ENCODE measurements at places on chromosomes 4 and X. TPM values are rescaled to one million over a fixed set of nuclear protein-coding genes. Genes with fewer than 3 reads are reported as not detected.

TKTL1 gene
- total RNA-seq, result 14.0 TPM

RASGEF1B gene
- 3.3 TPM for total RNA-seq

PPP2R2C gene
- total RNA-seq, result 8.1 TPM

ZCCHC12 gene
- not detected for total RNA-seq

RNF128 gene
- total RNA-seq, result 0.13 TPM

FTSJ1 gene
- 14.3 TPM for total RNA-seq

PHOX2B gene
- total RNA-seq, result not detected

TBC1D1 gene
- total RNA-seq, result 125 TPM

CT83 gene
- not detected for total RNA-seq

ZNF718 gene
- total RNA-seq, result 5.8 TPM

ANKRD37 gene
- 22.1 TPM for total RNA-seq

CLTRN gene
- 0.94 TPM for total RNA-seq

SPARCL1 gene
- 361 TPM for total RNA-seq

PDGFRA gene
- 29.8 TPM for total RNA-seq

ASB11 gene
- total RNA-seq, result 94.5 TPM

MAGEA9B gene
- total RNA-seq, result not detected

SLC34A2 gene
- 0.11 TPM for total RNA-seq

ADGRG4 gene
- not detected for total RNA-seq

Measured in Right ventricle myocardium superior (tissue), 1 donor.